Natural killer cell (primary cell): ENCODE measurements at places on chromosomes 6 and 20.

DNA sequence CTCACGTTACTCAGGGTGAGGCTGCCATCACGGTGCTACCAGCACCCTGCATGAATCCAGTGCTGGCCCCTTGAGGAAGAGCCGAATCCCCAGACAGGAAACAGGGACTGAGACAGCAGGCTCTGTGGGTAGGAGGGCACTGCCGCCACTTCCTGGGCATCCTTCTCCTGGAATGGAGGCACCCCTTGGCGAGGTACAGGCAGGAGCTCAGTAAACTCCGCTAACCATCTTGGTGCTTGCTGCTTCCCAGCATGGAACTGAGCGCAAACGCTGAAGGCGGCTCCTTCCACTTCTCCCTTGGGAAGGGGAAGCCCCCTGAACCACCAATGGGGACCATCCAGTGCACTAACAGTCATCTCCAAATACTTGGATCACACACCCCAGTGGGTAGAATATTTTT lies 13.5 kb upstream of the CCDC167 start:
- DNase-seq: no peak

DNA sequence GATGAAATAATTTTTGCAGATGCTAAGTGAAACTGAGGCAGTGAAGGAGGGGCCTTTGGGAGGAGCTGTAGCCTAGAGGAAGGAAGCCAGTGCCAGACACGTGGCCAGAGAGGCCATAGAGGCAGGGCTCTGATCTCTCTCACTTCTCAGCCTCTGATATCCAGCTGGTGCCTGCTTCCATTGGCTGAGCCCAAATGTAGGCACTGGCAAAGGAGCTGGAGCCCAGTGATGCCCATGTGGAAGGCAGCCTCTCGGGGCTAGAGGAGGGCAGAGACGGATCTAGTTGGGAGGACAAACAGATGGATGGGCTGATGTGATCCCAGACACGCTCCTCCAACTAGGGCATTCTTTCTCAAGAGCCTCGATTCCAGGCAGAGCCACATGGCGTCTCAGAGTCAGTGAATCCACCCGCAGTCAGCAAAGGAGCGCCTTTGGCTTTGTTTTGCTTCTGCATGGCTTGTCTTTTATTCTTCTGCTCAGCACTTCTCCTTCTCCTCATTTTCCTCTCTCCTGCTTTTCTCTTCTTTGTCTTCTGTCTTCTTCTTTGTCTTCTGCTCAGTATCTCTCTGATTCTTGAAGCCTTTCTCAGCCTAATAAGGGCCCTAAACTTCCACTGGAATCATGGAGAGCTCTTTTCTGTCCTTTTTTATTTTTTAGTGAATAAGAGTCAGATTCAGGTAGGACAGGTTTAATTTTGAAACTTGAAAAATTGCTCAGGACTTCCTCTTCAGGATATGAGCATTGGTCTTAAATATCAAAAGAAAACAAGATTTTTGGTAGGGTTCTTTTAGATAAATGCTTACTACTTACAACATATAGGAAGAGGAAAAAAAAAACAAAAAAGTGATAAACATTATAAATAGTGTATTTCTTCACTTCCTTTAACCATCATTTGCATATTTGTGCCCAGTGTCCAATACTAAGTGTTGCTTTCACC lies 41.8 kb downstream of the CYP24A1 start:
- DNase-seq: no peak

GRCh38 chr6:149033454-149033853 lies 284.1 kb upstream of the TAB2 start:
- DNase-seq: no peak

- DNase-seq: no peak
Observed at GRCh38 chr20:6588296-6588695, 179.2 kb upstream of the BMP2 start.

DNA sequence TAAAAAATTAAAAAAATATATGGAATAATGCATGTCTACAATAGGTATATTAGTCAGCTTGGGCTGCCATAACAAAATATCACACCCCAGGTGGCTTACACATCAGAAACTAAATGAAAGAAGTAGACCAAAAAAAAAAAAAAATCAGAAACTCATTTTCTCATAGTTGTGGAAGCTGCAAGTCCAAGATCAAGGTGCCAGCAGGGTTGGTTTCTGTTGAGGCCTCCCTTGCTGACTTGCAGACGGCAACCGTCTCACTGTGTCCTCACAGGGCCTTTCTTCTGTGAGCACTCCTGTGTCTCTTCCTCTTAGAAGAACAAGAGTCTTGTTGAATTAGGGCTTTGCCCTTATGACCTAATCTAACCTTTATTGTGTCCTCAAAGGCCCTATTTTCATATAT lies 11.4 kb upstream of the GDAP1L1 start:
- DNase-seq: no peak

DNA sequence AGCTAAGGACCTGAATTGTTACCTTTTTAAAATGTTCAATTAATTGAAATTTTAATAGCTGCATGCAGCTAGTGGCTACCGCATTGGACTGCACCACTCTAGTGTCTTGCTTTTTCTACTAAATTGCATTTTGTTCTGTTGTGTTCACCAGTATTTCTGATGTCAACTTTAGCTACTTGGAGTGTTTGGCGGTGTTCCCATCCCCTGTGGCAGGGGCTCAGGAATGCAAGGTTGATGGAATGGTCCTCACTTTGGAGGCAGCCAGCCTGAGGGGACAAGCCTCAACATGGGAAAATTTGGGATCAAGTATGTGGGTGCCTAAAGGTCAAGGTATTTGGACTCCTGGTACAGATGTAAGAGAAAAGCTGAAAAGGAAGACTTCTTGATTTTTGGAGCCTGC lies 230.1 kb upstream of the PRND start:
- no peak for DNase-seq

DNA sequence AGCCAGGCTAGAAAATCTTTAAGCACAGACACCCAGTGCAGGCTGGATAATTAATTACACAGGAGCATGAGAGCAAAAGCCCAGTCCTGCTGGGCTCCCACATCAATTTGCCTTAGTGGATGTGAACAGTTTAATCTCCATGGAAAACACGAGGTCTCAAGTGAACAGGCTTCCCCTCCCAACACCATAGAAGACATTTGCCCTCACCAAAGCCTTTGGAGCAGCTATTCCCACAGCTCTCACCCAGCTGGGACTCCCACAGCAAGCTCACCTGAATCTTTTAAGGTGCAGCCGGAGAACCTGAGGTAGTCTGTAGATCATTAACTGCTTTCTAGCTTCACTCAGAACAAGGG lies 12.0 kb downstream of the TOMM6 start:
- no peak for DNase-seq

- DNase-seq: no peak
Observed at GRCh38 chr6:96001891-96002575, 13.7 kb upstream of the FUT9 start.

GRCh38 chr6:93136111-93136510 lies 283.2 kb downstream of the EPHA7 start:
- no peak for DNase-seq

- no peak for DNase-seq
Observed at GRCh38 chr6:169225887-169226286, 27.8 kb downstream of the THBS2 start.

- peak; percentile 15 for DNase-seq
Observed at GRCh38 chr20:5674176-5674660, 76.0 kb upstream of the SHLD1 start.

DNA sequence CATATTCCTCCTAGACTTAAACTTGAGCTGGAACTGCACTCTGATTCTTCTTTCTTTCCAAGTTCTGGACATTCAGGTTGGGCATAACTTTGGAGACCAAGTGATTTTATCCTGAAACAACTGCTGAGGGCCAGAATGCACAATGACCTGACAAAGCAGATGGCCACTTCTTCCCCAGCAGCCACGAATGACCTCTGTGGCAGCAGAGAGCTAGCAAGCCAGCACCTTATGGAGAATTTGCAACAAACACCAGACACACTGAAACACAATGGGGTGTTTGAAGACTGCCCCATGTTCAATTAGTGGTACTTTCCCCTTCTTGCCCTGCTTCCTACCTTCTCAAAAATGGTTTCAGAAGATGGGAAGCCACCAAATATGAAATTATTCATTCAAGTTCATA lies 4.2 kb upstream of the TENT5A start:
- no peak for DNase-seq

DNA sequence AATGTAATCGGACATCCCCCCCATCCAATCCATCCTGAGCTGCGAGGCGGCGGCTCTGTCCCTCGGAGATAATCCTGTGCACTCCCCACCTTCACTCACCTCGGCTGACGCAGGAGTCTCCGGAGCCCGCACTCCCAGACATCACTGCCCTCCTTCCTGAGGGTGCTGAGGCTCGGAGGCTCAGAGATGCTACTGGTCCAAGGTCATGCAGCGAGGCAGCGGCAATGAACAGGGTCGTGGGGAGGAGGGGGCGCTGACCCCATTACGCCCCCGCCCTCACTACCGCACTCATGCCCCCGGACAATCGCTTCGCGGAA lies 485 bp downstream of the ADISSP start:
- no peak for DNase-seq

GRCh38 chr6:142302421-142303175 lies 791 bp downstream of the ADGRG6 start:
- DNase-seq: no peak

- no peak for DNase-seq
Observed at GRCh38 chr6:5275497-5275896, 14.2 kb downstream of the FARS2 start.

- DNase-seq: no peak
Observed at GRCh38 chr6:163694988-163695398, 280.5 kb downstream of the QKI start.

DNA sequence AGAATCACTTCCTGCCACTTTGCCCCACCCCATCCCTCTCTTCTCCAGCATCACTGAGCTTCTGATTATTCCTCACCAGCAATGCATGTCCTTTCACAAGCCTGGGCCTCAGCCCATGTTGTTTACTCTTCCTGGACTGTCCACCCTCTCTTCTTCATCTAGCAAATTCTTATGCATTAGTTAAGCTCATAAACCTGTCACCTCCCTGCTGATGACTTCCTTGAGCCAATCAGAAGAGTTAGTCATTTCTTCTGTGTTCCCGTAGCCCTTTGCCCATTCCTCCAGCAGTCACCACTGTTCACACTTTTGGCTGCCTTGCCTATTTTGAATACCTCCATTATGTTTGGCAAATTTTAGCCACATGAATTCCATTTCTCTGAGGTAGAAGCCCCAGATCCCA lies 4.1 kb upstream of the CRYBG1 start:
- no peak for DNase-seq

DNA sequence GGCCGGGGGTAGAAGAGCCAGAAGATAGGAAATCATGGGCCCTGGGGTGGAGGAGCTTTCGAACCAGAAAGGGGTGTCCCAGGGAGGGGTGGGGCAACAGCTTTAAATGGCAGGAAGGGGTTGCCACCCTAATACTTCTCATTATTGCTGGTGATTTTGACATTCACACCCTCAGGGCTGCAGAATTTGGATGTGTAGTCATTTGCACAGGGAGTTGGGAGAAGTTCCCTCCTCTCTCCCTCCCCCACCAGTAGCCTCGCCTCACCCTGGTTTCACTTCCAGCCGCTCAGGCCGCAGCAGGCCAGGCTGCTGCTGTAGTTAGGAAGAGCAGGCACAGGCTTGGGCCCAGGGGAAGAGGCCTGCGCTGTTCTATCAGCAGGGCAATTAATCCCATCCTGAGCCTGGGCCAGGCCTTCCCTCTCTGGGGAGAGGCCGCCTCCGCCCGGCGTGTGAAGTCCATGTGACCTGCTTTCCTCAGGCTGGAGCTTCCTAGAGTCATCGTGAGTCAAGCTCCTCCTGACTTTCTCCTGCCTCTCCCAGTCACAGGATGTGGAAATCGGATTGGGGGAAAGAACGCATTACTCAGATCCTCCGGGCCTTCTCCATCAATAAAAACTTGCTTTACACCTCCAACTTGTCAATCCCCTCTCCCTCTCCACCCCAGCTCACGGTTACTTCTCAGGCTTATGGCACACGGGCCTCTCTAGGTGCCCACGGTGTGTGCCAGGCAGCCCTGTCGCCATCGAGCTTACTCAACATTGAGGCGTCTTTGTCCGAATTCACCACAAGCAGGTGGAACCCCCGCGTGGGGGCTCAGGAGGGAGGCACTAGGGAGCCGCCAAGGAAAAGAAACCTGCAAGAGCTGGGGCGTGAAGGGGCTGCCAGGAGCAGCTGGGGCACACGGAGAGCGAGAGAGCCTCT lies 7.8 kb downstream of the ADTRP start:
- DNase-seq: peak; percentile 6

GRCh38 chr6:128567029-128567428 lies 46.6 kb upstream of the PTPRK start:
- DNase-seq: no peak

GRCh38 chr6:93624408-93624807 lies 205.0 kb upstream of the EPHA7 start:
- no peak for DNase-seq

DNA sequence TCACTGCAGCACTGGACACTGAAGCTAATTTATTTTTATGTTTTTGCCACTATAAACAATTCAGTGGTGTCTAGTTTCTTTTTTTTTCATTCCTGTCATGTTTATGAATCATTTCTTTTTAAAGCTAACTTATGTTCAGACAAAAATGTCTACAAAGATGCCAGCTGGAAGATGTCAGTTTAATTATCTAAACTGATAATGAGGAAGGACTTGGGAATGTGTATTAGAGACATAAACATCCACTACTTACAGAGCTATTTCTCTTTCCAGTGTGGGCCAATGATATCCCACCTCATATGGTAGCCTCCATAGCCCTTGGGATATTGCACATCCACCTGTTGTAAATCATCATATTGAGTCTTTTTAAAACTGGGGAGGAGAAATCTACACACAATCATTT lies 132.1 kb upstream of the FAM184A start:
- no peak for DNase-seq

DNA sequence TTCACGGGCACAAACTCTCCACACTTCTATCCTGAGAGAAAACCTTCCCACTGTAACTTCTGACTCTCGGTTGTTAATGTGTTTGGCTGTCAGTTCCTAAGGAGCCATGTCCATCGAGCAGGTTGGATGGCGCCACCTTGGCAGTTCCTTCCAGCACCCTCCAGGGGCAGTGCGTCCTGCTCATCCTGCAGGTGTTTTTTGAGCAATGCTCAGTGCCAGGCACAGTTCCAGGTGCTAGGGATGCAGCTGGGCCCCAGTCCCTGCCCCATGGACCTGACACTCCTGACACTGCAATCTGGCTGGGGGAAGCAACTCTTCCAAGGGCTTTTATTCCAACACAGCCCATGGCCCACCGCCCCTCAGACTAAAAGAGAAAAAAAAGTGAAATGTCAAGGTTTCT lies 376.4 kb downstream of the PREX1 start:
- no peak for DNase-seq

DNA sequence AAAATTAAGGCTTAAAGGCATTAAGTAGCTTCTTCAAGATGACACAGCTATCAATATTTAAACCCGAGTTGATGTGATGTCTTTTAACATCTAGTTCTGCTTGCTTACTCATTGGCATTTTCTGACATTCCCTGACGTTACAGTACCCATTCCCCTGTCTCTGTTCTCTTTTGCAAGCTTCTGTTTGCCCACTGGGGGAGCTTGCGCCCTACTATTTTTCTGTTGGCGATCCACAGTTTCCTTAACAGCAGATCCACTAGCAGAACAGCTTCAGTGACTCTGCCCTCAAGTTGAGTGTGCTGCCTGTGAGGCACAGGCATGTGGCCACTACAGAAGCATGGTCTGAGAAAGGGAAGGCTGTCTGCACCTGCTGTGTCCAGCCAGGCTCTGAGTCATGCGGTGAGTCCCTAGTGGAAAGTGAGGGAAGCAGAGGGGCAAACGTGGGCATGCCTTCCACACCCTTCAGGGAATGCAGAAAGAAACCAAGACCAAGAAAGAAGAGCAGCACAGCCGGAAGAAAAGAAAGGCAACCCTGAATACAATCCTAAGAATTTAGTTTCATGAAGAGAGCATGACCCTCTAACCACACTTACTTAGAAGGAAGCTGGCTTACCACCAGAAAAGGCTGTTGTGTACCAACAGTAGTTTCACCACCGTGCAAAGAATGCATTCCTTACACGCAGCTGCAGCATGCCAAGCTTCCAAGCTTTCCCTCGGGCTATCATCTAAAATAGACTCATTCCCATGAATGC lies 97.7 kb upstream of the VGLL2 start:
- no peak for DNase-seq
